ENCODE measurements at places on chromosomes 5 and 9. TPM values are rescaled to one million over a fixed set of nuclear protein-coding genes. Genes with fewer than 3 reads are reported as not detected.
A peak's percentile ranks its signal among the peaks of the same experiment; 100 is the strongest.

- ATAC-seq: peak; percentile 97
Observed at GRCh38 chr5:115634343-115635132, 8.7 kb upstream of the TMED7 start.

DNA sequence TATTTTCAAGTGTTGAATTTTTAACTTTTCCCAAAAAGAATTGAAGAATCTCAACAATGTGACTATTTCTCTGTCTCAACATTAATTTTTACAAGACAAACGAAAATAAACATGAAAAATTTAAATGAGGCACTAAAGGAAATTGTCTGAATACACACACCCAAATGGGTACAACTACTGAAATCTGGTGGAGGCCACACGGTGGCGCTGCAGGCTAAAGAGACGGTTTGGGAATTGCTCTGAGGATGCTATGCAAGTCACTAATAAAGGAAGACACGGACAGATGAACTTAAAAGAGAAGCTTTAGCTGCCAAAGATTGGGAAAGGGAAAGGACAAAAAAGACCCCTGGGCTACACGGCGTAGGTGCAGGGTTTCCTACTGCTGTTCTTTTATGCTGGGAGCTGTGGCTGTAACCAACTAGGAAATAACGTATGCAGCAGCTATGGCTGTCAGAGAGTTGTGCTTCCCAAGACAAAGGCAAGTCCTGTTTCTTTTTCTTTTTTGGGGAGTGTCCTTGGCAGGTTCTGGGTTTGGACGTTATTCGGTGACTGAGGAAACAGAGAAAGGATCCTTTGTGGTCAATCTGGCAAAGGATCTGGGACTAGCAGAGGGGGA lies at the start of gene PCDHB10:
Gene PCDHB10, plus strand, starts transcription at position 244 of the 616 bp plus-strand sequence. Its CDS starts 200 bp downstream, at position 444.
- ATAC-seq: no peak

GRCh38 chr9:107243742-107244141 lies 39.3 kb upstream of the RAD23B start:
- peak; percentile 98 for ATAC-seq

DNA sequence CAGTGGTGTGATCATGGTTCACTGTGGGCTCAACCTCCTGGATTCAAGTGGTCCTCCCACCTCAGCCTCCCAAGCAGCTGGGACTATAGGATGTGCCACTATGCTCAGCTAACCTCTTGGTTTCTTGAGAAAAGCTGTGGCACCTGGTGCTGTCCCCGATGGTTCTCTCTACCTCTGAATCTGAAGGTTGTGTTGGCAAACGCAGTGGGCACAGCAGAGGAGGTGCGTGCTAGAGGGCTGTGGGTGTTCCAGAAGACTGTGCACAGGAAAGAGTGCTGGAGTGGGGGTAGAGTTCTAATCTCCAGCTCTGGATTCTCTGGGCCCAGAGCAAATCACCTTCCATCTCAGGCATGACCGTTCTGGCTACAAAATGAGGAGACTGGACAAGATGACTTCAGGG lies 12.5 kb downstream of the RGS3 start:
- no peak for ATAC-seq

Gene SERF1B
- 10.9 TPM for total RNA-seq

DNA sequence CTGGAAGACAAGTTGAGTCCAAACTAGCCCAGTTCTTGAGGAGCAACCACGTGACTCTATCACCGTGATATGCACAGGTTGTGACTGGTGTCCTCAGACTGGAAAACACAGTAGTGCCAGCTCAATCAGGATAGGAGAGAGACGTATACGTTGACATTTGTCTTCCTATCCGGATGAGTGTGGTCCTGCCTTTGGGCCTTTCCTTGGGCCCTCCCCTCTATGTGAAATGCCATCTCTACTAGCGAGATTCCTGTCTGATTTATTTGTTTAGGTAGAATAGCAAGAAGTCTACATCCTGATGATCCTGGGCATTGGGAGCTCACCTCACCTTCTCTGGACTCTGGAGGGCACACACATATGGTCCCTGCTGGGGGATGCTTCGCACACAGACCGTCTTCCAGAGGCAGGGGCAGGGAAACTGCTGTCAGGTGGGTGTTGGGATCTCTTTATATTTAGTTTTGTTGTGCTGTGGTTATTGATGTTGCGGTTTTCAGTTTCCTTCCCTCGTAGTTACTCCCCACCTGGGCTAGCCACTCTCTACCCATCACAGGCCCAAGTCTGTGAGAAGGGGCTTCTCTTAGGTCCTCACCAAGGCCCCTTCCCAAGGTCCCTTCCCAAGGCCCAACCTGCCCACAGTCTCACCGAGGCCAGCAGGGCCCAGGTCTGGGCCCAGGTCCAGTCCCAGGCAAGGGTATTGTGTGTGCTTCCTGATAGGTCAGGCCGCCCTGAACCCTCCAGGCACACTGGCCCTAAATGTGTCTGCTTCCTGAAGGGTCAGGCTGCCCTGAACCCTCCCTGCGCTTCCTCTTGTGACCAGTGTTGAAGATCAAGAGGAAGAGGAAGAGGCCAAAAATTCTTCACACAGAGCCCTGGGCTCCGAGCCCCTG lies 19.0 kb upstream of the SPINK4 start:
- ATAC-seq: peak; percentile 50

Gene SLIT3
- 3.5 TPM for total RNA-seq

Gene FBP2
- not detected for total RNA-seq

GRCh38 chr9:16267281-16268066 lies 603.0 kb downstream of the BNC2 start:
- no peak for ATAC-seq

Gene NR6A1
- 1.7 TPM for total RNA-seq

- no peak for ATAC-seq
Observed at GRCh38 chr5:173378727-173379126, 50.5 kb upstream of the STC2 start.

Gene GRK6
- 26.6 TPM for total RNA-seq

Gene KDM4C
- 19.2 TPM for total RNA-seq

- no peak for ATAC-seq
Observed at GRCh38 chr9:106076711-106077110, 382.4 kb downstream of the TMEM38B start.

Gene SMIM23
- total RNA-seq: not detected

DNA sequence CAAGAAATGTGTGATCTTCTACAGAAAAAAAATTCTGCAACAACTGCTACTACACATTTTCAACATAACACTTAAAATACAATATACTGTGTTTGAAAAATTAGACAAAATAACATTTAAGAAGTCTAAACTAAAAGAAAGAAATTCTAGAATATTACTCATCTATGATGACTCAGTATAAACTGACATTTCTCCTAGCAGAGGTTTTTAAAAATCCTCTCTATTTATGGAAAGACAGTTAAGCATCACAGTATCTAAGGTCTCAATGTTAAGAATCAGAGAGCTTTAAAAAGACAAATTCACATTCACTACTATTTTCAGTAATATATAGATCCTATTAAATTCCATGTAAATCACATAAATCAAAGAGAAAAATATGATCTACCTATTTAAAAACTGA lies 61.3 kb downstream of the NR2F1-AS1 start:
- ATAC-seq: no peak

Gene C9orf153
- 0.12 TPM for total RNA-seq

Gene DUSP1
- 101 TPM for total RNA-seq

- no peak for ATAC-seq
Observed at GRCh38 chr9:83981126-83981871, 694 bp downstream of the RMI1 start.

GRCh38 chr9:84170521-84171141 lies 169.9 kb downstream of the SLC28A3 start:
- ATAC-seq: peak; percentile 44
